ENCODE measurements at places on chromosomes 4 and X.

- no peak for DNase-seq
Measured at GRCh38 chr4:87038837-87039615, 104.2 kb downstream of the AFF1 start.

DNA sequence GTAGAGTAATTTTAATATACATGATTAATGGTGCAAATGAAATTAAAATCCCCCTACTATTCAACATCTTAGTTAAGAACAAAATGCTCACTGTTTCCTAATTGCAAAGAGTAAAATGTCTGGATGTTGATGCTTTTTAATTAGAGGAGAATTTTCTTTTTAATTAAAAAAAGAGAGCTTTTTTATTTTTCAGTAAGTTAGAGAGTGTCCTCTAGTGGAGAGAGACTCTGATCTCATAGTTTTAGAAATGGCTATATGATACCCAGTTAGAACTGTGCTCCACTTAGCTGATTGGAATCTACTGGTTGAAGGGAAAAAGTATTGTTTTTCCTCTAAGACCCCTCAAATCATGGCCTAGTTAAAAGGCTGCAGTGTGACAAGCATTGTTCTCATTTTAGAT lies 312.0 kb upstream of the MAGEB2 start:
- no peak for DNase-seq

DNA sequence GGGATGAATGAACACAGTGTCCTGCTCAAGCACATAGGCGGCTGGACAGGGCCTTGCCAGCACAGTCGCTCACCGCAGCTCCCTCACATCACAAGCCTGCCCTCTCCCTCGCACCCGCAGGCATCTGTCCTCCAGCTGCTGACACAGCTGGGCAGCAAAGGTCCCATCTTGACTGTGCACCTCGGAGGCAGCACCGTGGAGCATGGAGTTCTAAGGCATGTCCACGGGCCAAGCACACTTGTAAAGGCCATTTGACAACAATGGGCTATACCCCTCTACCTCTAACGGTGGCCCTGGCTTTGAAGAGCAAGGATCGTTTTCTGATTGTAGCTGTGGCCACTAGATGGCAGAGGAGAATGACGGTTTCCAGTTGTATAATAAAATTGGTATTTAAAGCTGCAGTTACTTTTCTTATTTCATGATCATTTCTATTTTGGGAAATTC lies 53.8 kb downstream of the APLN start:
- DNase-seq = peak; percentile 34

DNA sequence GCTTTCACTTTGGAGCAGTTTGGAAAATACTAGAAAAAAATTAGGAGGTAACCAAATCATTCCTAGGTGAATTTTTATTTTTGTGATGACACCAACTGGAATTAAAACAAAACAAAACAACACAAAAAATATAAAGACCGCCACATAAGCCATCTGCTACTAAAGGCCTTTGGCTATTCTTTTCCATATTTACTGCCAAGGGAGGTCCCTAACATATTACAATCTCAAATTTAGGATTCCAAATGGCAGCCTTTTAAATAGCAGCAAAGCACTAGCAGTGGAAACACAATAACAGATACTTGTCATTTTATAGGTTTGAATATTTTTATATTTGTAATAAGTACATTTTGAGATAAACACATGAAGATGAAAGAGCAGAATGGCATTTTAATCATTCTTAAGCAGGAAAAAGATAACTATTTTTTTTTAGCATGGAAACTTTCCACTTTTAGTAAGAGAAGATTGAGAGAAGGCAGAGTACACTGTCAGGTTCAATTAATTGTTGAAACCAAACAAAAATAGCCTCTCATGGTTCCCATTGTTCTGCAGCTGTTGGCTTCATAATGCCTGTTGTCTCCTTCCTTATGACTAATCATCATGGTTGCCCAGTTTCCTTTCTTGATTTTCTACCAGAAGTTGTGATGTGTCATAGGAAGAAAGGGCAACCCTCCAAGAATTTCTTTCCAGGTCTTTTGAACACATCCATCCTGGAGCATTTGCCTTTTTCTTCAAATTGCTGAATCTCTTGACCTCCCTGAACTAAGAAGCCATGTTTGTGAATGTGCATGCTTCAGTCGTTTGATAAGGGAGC lies 219.0 kb upstream of the EMCN start:
- DNase-seq = peak; percentile 2

DNA sequence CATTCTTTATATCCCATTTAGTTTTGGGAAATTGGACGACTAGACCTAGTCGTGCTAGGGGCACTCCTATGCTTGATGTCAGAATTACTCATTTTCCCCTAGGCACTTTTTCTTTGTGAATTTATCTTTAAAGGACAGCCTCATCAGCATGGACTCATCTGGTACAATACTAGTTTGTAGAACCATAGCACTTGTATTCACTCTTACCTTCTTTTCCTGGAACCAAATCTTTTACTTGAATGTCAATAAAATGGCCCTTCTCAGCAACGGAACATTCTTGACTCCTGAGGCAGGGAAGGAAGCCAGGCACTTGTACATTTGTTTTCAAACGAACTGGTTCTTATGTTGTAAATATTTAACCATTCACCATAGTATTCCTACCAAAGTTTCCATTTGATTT lies 187.1 kb downstream of the SHROOM3 start:
- no peak for DNase-seq

- DNase-seq = peak; percentile 42
Measured at GRCh38 chr4:165464813-165465381, 86.1 kb downstream of the CPE start.
